ENCODE measurements at places on chromosomes 3 and 15.

GRCh38 chr15:63238796-63239195 is 38.6 kb upstream of the APH1B start:
- no peak for DNase-seq

GRCh38 chr15:39270934-39271333 is 309.9 kb upstream of the THBS1 start:
- no peak for DNase-seq

DNA sequence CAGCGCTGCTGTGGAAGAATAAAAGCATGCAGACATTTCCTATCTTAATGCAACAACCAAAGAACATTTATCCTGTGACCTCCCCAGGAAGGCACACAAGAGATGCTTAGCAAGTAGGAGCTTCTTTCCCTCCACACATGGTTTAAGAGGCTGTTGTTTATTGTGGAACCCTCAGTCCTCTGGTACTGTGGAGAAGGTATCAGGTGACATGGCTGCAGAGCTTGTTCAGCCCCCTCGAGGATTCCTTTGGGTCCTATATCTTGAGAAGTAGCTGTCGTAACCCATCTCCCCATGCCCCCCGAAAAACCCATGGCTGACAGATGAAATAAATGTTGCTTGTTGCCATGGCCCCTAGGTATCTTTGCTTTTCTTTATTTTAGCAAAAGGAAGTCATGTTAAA is 20.3 kb upstream of the ETV5 start:
- no peak for DNase-seq

GRCh38 chr3:3906171-3906570 is 106.9 kb downstream of the LRRN1 start:
- DNase-seq = no peak

DNA sequence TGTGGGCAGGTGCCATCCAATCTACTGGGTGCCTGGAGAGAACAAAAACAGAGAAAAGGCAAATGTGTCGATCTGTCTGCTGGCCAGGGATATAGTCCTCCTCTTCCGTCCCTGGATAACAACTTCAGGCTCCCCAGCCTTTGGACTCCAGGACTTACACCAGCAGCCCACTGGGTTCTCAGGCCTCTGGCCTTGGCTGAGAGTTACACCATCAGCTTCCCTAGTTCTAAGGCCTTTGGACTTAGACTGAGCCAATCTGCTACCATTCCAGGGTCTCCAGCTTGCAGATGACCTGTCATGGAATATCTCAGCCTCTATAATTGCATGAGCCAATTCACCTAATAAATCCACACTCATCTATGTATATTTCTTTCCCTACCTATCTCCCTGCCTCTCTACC is 460.9 kb upstream of the ADAMTS9 start:
- no peak for DNase-seq

Data from DMS79 (cell line).